ENCODE measurements at places on chromosomes 2 and 18.

DNA sequence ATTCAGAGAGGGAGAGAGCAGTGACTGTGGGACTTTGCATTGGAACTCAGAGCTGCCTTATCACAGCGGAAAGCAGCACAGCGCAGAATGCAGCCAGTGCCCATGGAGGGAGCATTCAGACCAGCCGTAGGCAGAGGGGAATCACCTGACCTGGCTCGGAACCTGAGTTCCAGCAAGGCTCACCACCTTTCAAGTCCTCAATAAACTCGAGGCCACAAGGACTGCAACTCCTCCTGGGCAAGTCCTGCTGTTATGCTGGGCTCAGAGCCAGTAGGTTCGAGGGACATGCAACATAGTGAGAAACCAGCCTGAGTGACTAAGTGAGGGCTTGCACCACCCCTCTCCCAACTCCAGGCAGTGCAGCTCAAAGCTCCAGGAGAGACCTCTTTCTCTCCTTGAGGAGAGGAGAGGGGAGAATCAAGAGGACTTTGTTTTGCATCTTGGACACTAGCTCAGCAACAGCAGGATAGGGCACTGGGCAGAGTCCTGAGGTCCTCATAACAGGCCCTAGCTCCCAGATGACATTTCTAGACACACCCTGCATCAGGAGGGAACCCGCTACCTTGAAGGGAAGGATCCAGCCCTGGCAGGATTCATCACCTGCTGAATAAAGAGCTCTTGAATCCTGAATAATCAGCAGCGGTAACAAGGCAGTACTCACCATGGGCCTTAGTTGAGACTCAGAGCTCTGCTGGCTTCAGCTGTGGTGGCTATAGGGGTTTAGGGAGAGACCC lies 136.8 kb upstream of the OTOS start:
- DNase-seq = no peak

DNA sequence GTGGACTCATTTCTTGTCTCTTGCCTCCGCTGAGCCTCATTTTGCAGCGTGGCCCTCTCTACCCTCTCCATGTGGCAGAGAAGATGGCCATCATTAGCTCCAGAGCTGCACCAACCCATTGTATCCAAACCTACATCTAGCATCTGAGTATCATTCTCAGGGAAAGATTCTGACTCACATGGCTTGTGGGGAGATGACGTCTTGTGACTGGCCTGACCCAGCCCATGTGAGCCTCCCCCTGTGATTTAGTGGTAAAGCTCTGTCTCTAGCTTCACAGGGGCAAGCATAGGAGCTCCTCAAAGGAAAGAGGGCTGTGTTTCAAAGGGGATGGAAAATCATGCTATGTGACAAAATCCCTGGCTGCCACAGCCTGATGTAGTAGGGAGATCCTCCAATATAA lies 87.4 kb upstream of the RBMS1 start:
- no peak for DNase-seq

GRCh38 chr2:230925879-230926765 lies 1.1 kb upstream of the GPR55 start:
- no peak for DNase-seq

DNA sequence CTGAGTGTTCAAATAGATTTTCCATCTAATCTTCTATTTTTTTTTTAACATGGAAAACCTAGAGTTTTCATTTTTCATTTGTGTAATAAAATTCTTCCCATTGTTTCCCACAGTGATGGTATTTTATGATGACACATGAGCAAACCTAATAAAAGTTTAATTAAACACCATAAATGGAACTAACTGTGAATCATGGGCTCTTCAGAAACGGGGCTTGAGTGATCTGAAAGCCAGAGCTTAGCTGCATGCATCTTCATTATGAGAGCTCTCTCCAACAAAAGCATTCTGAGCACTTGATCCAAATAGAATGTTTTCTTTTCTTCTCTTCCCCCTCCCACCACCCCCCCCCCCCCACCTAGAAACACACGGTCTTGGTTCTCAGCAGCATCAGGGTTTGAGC lies 82.1 kb upstream of the REV1 start:
- no peak for DNase-seq

DNA sequence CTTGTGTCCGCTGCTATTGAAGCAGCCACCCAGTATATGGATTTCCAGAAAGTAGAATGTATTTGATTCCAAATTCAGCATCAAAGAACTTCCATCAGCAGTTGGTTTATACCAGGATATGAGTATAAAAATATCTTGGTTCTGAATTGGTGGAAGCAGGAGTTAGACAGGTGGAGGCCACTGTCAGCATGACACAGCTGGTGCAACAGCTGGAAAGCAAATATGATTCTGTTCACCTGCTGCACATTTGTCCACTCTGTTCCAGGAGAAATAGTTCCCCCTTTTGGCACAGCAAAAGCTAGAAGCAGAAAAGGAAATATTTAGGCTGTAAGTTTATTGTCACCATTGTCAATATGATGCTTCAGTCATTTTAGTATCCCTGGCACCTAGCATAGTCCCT lies 41.2 kb downstream of the KIAA2012 start:
- DNase-seq = no peak

- no peak for DNase-seq
Measured at GRCh38 chr18:69674292-69674877, 273.3 kb downstream of the CD226 start.

- DNase-seq = no peak
Measured at GRCh38 chr2:43358410-43359201, 132.2 kb upstream of the ZFP36L2 start.

- no peak for DNase-seq
Measured at GRCh38 chr2:47227532-47228279, 72.6 kb upstream of the STPG4 start.

- DNase-seq = no peak
Measured at GRCh38 chr18:78625847-78626246, 353.8 kb upstream of the SALL3 start.

GRCh38 chr2:45168711-45169338 lies 159.6 kb upstream of the SIX2 start:
- DNase-seq = no peak

DNA sequence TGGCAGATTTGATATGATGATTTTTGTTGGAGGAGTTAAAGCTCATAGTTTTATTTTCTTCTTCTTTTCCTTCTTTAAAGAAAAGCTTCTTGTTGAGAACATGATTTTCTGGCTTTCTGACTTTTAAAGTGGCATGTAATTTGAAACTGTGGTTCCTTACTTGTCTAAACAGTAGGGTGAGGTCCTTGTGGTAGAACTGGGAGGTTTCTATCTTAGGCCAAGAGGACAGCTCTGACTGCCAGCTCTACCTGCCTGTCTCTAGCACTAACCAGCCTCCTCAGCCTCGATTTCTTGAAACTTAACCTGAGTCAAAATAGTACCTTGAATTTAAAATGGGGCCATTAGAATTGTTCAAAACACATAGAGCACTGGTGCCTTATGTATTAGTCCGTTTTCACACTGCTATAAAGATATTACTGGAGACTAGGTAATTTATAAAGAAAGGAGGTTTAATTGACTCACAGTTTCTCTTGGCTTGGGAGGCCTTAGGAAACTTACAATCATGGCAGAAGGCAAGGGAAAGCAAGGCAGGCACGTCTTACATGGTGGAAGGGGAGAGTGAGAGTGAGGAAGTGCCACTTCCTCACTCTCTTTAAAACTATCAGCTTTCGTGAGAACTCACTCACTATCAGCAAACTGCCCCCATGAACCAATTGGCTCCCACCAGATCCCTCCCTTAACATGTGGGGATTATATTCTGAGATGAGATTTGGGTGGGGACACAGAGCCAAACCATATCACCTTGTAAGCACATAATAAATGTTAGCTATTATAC lies 119.0 kb downstream of the CERS6 start:
- DNase-seq = no peak

- DNase-seq = no peak
Measured at GRCh38 chr18:45780568-45780967, 44.9 kb upstream of the SIGLEC15 start.

DNA sequence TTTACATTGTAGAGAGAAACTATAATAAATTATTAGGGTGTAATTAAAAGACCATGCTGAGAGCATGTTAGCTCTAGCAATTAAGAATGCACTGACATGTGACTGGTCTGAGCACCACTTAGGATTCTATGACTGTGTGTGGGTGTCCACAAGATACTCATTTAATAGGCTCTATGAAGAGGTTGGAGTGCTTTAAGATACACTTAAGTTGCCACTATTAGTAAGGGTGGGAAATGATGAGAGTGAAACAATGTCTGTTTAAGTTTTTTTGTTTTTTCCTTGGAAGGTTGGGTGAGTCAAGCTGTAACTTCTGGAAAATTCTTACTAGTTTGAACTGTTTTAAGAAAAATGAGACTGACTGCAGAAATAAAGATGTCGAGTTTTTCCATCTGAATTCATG lies 1.8 kb upstream of the FAP start:
- no peak for DNase-seq

DNA sequence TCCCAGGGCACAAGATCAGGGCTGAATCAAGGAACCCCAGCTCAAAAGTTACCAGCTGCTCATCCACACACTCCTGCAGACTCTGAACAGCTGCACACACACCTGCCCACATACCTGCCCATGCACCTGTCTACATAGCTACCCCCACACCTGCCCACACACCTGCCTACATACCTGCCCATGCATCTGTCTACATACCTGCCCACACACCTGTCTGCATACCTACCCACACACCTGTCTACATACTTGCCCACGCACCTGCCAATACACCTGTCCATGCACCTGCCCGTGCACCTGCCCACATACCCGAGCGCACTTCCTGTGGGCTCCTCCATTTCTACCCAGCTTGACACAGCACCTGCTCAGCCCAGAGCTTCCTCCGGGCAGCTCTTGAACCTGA lies 122.8 kb upstream of the AGAP1 start:
- DNase-seq = no peak

DNA sequence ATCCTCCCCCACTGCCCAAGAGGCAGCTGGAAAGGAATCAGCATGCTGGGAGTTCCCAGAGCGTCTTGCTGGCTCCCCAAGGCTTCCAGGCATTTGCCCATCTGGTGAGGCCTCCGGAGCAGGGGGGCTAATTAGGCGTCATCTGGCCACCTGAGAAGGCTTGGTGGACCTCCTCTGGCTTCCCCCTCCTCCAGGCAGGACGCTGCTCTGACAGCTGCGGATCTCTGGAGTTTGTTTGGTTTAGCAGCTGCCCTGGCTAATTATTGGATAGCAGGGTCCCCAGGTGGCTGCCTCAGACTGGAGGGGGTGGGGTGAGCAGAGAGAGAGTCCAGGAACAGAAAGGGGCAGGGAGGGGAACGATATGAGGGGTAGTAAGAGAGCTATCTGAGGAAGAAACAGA lies 425.2 kb upstream of the MEX3C start:
- DNase-seq = no peak

DNA sequence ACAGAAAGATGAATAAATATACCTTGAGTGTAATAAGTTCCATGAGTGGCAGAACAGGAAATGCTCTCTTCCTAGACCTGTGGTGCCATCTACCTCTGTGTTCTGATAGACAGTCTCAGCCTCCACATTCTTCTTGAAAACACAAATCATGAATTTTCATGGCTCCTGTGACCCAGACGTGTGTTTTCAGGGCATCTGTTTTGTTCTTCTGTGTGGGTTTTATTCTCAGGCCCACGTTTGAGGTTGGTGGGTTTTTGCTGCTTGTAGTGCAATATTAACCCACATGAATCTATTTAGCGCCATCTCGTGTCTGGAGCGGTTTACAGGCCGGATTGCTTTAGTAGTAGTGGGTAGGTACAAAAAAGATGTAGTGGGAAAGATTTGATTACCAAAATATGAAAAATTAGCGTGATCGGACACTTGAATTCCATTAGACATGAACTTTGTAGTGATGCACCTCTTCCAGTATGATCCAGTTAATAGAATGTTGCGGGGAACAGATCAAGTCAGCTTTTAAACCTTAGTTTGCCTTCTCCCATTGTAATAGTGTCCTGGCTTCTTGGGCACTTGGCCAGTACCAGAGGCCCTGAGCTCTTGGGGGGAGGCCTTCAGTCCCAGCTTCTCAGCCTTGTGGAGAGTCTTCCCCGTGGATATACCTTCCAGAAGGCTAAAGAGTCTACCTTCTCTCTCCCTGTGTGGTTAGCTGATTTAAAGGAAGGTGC lies 256.5 kb downstream of the TPGS2 start:
- no peak for DNase-seq

- no peak for DNase-seq
Measured at GRCh38 chr2:20175931-20176330, 49.0 kb downstream of the SDC1 start.

DNA sequence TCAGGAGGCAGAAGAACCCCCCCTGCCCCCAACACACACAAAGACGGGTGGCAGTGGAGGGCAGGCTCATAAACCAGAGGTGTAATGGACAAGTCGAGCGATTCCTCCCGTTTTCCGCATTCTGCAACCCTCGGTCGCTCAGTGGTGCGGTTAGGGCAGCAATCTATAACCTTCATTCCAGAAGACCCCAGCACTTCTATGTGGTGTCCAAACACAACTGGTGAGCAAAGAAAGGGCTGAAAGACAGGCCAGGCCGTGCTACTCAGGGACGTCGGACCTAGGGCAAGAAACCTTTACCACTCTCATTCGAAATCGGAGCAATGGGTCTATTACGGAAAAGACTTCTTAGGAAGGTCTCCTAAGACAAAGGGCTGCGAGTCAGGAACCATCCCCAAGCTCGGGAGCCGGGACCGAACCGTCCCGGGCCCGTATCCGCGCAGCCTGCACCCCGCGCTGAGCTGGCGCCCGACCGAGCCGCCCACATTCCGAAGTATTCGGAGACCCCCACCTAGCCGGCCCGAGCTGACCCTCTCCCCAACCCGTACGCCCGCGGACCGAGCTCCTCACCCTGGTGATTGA lies 568 bp downstream of the ARL5A start:
- peak; percentile 4 for DNase-seq

- no peak for DNase-seq
Measured at GRCh38 chr2:65922794-65923193, 490.4 kb upstream of the SPRED2 start.

GRCh38 chr2:14301331-14301730 lies 331.2 kb upstream of the LRATD1 start:
- no peak for DNase-seq

DNA sequence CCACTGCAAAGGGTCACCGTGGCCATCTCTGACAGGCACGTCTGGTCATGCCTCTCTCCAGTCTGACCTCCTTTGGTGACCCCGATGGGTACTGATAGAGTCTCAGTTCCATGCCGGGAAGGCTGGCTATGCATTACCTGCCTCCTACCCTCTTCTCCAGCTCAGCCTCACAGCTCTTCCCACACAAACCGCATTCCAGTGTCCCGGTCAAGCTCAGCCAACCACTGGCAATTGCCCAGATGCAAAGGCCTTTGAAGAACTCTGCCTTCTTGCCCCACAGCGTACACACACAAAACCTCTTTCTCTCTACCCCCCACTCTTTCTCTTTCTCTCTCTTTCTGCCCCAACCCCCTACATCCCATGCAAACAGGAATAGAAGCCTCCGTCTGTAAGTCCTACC lies 37.6 kb downstream of the TMEM163 start:
- no peak for DNase-seq

DNA sequence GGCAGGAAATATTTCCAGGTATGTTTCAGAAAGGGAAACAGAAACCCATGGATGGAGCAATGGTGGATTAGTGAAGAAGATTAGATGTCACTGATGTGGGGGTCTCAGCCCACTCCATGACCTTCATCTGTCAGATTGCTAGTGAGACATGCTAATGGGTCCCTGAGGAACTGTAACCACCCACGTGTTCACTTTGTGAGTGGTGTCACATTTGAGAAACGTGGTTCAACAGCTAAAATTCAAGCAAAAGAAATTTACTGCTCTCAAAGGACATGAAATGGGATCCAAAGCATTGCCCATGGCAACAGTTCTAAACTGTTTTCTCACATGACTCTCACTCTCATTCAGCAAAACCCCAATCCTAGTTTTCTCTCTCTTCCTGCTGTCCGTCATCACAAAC lies 776.1 kb downstream of the ERBB4 start:
- no peak for DNase-seq

- DNase-seq = no peak
Measured at GRCh38 chr2:64794426-64794995, 140.8 kb upstream of the SERTAD2 start.

Data from stimulated activated CD4-positive, alpha-beta T cell treated with anti-CD3 and anti-CD28 coated beads, TNF-alpha, amount 100 ng/mL, for 24 hours (primary cell).